Heart left ventricle (tissue), 16 donors: ENCODE measurements at places on chromosomes 7 and 10. TPM values are rescaled to one million over a fixed set of nuclear protein-coding genes. Genes with fewer than 3 reads are reported as not detected.

Gene PLAC9
- 33.8 TPM for total RNA-seq

Gene BMPER
- total RNA-seq = 0.85 TPM

Gene CAMK1D
- total RNA-seq = 2.5 TPM

Gene GPR146
- 25.2 TPM for total RNA-seq

Gene BTBD16
- total RNA-seq = not detected

Gene UNCX
- total RNA-seq = not detected

Gene HOXA3
- 0.64 TPM for total RNA-seq

Gene TMEM273
- 14.7 TPM for total RNA-seq
